ENCODE measurements at places on chromosomes 7 and 10. TPM values are rescaled to one million over a fixed set of nuclear protein-coding genes. Genes with fewer than 3 reads are reported as not detected.

Gene ANKRD61
- 0.50 TPM for total RNA-seq

Gene CYP3A4
- total RNA-seq = not detected

Gene SFMBT2
- total RNA-seq = 14.9 TPM

Gene GRB10
- 95.1 TPM for total RNA-seq

Gene LRRTM3
- total RNA-seq = not detected

Gene MACROH2A2
- 24.8 TPM for total RNA-seq

Gene NKX2-3
- 0.06 TPM for total RNA-seq

Gene PDGFA
- total RNA-seq = 35.6 TPM

Gene SFTPA1
- total RNA-seq = not detected

Gene TMEM213
- total RNA-seq = not detected
